ENCODE measurements at places on chromosomes 7 and 10.
A peak's percentile ranks its signal among the peaks of the same experiment; 100 is the strongest.

DNA sequence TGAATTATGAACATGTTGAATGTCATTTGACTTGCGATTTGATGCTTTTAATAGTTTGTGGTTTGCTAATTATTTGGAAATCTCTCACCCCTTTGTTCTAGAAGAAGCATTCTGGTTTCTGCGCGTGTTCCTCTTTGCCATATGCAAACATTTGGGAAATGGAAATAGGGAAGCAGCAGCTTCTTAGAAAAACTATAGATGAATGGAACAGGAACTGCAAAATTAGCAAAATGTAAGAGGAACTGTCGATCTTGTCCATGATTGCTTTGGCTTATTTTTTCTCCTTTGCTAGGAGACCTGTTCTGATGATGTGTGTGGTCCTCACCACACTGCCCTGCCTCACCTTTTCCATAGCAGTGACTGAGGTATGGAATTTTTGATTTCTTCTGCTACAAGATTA, 19.0 kb downstream of the TMEM236 start:
- no peak for DNase-seq

DNA sequence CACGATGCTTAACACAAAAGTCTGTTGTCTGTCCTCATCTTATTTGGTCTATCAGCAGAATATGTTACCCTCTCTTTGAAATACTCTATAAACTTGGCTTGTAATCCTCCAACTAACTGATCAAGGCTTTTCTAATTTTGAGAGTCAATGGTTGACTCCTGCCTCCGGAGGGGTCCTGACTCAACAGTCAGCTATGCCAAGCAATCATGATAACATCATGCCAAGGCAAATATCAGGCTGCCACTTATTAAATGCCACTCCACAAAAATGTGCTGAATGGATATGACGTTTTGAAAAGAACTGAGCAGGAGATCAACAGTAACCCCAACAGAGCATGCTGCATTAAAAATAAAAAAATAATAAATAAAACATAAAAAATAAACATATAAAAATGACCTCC, 116.1 kb downstream of the PARD3 start:
- no peak for DNase-seq

- DNase-seq = no peak
These were observed 141.0 kb downstream of the MACC1 start for GRCh38 chr7:20075992-20076820.

GRCh38 chr7:20287317-20287716, 43.4 kb upstream of the ITGB8 start:
- DNase-seq = no peak

- no peak for DNase-seq
These were observed 4.0 kb downstream of the SCD start for GRCh38 chr10:100350914-100351485.

DNA sequence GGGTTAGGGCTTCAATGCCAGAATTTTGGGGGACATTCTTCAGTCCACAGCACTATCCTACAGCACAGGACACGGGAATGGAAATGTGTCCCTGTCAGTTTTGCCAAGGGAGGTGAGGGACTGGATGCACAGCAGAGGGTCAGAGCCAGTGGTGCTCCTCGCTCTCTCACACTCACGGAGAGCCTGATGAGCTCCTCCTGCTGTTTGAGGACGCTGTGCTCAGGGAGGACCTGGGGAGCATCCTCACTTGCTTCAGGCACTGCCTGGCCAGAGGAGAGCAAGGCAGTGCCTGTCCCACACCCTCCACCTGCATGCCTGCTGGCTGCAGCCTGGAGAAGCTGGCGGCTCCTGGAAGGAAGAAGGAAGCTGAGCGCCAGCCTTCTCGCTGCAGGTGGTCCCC, 58.6 kb downstream of the RAMP3 start:
- DNase-seq = no peak

DNA sequence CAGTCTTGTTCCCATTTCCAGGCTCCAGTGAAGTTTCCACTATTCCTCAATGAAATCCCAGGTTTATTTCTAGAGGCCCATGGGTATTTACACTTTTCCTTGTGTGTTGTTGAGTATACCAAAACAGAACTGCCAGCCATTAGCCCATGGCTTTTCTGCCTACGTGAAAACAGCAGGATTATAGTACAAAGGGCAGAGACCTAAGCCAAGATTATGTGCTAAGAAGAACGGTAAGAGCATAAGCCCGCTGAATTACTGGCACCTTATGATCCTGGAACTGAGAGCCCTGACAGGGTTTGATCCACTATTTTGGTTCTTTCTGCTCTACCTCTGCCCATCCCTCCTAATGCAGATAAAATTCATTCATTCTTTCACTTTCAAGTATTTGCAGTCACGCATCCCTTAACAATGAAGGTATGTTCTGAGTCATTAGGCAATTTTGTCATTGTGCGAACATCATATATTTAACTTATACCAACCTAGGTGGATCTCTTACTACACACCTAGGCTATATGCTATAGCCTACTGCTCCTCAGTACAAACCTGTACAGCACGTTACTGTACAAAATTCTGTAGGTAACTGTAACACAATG, 16.0 kb downstream of the SEMA3C start:
- DNase-seq = no peak

DNA sequence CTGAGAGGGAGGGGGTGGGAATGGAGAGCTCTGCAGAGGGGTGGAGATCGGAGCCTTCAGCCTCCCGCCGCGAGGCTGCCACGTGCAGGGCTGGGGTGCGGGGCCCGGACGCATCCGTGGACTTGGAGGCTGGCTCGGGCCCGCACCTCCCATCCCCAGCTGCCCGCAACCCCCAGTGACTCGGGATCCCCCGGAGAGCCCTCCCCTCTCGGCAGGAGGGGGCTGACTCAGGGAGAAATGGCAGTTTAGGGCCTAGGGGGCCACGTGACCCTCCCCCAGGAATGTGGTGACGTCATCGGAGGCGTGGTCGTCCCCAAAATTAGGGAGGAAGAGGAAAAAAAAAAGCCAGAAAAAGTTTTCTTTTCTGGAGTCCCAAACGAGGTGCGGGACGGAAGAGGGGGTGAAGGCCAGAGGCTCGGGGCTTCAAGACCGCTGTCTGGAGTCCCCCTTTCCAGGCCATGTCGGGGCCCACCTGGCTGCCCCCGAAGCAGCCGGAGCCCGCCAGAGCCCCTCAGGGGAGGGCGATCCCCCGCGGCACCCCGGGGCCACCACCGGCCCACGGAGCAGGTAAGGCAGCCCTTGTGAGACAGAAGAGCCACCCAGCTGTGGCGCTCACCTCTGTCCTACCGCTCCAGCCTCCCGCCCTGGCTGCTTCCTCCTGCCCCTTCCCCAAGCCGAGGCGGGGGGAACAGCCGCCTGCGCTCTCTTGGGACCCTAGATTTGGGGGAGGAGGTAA, at the start of gene TRIP6:
Gene TRIP6 (plus strand): TSS at position 348 of the 736 bp plus-strand sequence. CDS start 111 bp downstream, at position 459.
- peak; percentile 99 for DNase-seq

- DNase-seq = no peak
These were observed 408.9 kb downstream of the CALN1 start for GRCh38 chr7:72003236-72003635.

DNA sequence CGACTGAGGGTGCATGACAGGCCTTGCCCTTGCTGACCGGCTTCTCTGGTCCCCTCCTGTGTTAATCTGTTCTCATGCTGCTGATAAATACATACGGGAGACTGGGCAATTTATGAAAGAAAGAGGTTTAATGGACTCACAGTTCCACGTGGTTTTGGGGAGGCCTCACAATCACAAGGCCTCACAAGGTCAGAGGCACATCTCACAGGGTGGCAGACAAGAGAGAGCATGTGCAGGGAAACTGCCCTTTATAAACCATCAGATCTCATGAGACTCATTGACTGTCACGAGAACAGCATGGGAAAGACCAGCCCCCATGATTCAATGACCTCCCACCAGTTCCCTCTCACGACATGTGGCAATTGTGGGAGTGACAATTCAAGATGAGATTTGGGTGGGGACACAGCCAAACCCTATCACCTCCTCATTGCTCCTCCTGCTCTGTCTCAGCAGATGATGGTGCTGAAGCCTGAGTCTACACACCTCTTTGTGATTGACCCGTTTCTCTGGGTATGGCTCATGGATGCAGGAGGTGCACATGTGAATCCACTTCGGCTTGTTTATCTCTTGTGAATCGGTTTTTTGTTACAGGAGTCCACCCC, 547.8 kb downstream of the DNAJB6 start:
- no peak for DNase-seq

DNA sequence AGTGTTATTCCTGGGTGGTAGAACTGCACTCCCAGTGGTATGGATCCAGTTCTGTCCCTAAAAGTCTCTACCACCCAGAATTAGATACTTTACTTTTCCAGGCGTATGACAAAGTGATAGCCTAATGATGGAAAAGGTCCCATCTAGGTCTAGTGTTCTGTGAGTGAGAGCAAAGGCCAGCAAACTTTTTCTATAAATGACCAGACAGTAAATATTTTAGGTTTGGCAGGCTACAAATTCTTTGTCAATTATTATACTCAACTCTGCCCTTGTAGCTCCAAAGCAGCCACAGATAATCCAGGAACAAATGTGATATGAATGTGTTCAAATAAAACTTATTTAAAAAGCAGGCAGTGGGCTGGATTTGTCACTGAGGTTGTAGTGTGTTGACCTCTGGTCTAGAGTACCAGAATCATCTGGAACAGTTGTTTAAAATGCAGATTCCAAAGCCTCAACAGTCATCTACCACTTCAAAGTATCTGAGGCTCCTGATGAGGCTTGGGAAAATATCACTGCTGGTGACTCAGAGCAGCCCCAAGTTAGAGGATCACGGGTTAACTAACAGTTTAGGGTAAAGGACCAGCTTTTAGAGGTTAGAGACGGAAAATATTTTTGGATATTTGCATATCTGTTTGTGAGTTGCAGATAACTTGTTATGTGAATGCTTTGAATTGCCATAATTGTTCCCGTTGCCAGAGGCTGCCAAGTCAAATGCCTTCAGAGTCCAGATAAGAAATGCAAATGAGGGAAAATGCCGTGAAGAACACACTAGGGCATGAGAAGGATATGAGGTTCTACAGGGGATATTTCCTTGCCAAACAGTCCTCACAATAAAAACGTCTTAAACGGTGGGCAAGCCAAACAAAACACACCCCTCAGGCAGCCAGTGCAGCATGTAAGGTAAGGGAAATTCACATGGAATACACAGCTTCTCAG, 19.4 kb downstream of the NRAP start:
- no peak for DNase-seq

- no peak for DNase-seq
These were observed 225.8 kb downstream of the MAD1L1 start for GRCh38 chr7:2006921-2007381.

DNA sequence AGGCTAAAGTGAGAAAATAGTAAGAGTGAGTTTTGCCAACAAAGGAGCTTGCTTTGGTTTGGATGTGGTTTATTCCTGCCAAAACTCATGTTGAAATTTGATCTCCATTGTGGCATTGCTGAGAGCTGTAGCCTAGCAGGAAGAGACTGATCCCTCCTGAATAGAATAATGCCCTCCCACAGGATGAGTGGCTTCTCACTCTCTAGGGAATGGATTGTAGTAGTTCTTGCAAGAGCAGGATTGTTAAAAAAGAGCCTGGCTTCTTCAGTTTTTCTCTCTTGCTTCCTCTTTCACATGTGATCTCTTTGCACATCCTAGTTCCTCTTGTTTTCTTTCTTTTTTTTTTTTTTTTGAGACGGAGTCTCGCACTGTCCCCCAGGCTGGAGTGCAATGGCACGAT, 34.4 kb downstream of the ASAH2 start:
- DNase-seq = peak; percentile 1

GRCh38 chr10:13414855-13415254, 66.8 kb upstream of the SEPHS1 start:
- peak; percentile 66 for DNase-seq

DNA sequence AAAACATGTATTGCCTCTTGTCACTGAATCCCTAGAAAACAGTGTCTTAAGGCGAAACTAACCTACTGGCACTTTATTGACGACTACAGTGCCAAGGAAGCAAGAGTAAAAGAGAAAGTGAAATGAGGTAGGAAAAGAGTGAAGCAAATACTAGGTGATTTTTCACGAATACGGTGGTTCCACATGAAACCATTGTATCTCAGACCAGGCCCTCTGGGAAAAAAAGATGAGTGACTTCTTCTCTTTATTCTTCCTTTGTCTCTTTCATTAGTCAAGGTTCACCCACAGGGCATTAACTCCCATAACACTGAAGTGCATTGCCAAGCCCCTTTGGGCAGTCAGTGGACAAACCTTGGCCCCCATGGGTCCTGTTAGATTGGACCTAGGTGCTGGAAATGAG, 16.2 kb upstream of the MACC1 start:
- no peak for DNase-seq

GRCh38 chr7:22287412-22287811, 69.5 kb downstream of the RAPGEF5 start:
- DNase-seq = no peak

DNA sequence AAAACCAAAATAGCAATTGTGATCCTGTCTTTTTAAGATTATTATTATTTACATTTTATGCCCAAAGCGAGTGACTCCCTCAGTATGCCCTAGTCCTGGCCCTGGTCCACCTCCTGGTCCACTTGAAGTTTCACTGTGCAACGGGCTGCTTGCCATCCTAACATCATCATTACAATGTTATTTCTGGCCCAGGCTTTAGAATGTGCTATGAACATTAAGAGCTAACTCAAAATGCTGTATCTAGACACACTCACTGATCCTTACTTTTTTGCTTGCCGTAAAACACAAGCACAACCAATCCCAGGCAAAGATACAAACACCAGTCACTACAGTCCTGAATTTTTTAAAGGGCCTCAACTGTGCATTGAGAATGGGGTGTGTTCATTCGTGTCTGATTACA, 38.4 kb downstream of the RHOBTB1 start:
- DNase-seq = no peak

DNA sequence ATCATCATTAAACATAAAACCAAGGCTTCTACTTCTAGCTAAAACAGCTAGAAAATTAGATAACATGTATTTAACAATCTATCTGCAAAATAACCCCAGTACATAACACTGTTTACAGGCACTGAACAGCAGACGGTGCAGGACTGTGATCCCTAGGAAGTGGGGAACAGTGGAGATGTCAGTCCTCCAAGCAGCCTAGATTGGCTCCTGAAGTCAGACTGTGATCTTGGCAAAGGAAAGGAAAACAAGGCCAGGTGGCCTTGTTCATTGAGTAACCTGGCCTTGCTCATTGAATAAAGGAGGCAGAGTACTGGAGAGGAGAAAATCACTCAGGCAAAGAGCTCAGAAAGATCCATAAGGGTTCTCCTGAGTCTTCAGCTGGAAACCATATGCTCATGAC, 77.7 kb upstream of the DIP2C start:
- DNase-seq = no peak

DNA sequence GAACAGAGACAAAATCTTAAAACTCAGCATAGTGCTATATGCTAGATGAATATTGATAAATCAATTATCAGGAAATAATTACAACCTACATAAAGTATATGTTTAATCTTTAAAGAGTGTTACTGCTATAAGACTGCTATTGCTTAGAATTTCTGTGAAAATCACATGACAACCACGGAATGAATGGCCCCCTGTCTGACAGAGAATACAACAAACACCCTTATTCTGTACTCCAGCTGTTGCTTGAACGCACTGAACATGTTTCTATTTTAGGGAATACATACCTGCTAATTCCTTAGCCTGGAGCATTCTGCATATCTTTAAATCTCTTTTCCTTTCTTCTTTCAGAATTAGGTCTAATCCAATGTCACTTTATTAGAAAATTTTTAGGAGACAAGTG, 452.4 kb upstream of the PHF14 start:
- DNase-seq = no peak

Data from H7 (cell line).